ENCODE measurements at places on chromosomes 12 and 14. TPM values are rescaled to one million over a fixed set of nuclear protein-coding genes. Genes with fewer than 3 reads are reported as not detected.

The TAS2R9 gene
- polyA plus RNA-seq, result not detected

DNA sequence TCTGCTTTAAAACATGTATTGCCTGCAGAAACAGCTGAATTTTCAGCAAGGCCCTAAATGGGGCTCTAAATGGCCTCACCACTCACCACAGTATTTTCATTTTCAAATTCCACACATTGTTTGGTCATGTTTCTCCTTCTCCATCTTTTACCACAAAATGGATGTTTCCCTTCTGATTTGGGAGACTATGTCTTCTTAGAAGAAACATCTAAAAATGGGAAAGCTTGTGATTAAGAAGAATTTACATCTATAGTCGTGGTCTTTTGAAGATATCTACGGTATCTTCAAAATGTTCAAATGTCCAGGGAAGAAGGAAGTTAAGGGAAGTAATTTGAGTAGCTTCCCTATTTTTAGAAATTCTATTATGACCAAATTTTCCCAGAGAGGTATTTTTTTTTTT is 20.7 kb upstream of the TUBA1C start:
- DNase-seq, result no peak

GRCh38 chr12:193261-193660 is 20.7 kb downstream of the SLC6A12 start:
- DNase-seq, result no peak

DNA sequence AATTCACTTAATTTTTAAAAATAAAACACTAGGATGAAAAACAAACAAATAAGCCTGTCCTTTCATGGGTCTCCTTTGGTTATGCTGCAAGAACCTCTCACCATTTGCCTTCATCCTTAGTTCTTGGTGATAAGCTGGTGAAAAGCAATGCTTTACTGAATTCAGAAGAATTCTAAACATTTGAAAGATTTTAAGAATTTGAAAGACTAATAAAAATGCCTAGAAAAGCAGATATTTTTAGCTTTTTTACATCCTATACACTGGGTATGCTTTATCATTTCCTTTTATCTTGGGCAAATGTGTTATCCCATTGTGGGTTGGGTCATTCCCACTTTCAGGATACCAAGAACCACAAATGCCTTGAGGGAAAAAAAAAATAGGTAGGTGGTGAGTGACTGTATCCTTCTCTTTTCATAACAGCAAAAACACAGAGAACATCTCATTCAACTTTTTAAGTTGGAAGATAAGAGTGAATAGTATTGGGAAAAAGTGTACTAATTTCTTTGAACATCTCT is 197.1 kb upstream of the ABCD2 start:
- DNase-seq, result no peak

Measured in muscle of arm (tissue), 14 donors.